Activated gamma-delta T cell treated with anti-CD3 and anti-CD28 coated beads, Interleukin-2, amount 50 U/mL, for 16 hours (primary cell): ENCODE measurements at places on chromosomes 16 and 17.

DNA sequence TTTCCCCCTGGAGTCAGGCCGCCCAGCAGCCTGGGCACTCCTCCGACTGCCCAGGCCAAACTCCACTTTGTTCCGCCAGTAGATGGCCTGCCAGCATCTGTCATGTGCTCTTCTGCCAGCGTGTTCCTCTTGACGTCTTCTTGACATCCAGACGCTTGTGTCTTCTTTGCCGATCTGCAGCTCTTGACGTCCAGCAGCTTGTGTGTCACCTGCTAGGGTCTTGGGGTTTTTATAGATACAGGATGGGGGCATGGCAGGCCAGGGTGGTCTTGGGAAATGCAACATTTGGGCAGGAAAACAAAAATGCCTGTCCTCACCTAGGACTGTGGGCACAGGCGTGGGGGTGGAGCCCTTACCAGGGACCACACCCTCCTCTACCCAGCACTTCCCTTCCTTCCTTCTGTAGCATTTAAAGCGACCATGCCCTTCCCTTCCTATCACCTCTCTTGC, 88.7 kb downstream of the BMERB1 start:
- no peak for DNase-seq

GRCh38 chr17:2946144-2946543, 117.3 kb downstream of the OR1D5 start:
- DNase-seq = no peak

DNA sequence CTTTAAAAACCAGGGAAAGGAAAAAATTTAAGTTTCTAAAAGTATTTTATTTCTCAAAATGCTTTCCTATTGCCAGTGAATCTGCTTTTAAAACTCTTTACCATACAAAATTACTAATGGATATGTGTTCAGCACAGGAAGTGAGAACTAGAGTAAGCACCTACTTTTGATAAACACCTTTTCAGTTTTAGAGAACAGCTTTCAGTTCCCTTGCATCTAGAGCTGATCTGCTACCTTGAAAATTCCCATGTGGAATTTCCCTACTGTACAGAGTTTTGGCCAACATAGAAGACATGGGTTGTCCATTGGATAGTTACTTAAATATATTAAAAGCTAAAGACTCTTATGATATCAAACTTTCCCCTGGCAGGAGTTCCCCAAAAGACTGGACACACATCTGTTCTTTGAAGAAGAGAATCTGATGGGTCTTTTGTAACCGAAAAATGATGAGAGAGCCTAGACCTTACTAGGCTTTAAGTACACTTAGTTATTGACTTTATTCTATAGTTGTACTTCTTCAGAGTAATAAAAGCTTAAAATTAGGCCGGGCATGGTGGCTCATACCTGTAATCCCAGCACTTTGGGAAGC, 112.1 kb upstream of the CNTNAP4 start:
- DNase-seq = no peak

DNA sequence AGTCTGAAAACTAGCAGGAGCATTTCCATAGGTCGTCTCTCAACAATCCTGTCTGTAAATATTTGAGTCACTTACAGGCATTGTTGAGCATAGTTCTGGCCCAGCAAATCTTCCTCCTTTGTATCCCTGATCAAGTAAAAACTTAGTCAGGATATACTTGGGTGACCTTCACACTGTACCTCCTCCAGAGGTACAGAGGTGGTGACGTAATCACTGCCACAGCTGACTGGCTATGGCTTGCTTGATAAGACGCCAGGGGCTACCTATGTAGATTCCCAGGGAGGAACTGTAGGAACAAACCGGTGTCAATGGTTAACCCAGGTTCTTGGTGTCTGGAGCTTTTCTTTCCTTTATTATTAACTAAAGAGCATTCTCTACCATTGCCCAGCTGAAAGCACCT, at the start of gene KCNJ16:
TSS of gene KCNJ16 (plus strand) at position 270 of the 400 bp plus-strand sequence. CDS start 56,863 bp downstream, outside the sequence.
- no peak for DNase-seq

GRCh38 chr17:77535435-77535834, 394.7 kb downstream of the SEC14L1 start:
- no peak for DNase-seq

DNA sequence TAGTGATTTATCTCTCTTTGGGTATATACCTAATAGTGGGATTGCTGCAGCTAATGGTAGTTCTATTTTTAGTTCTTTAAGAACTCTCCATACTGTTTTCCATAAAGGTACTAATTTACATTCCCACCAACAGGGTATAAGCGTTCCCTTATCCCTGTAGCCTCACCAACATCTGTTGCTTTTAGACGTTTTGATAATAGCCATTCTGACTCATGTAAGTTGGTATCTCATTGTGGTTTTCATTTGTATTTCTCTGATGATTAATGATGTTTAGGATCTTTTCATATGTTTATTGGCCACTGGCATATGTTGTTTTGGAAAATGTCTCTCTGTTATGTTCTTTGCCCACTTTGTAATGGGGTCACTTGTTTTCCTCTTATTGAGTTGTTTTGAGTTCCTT, 88.5 kb upstream of the ZNF267 start:
- no peak for DNase-seq

DNA sequence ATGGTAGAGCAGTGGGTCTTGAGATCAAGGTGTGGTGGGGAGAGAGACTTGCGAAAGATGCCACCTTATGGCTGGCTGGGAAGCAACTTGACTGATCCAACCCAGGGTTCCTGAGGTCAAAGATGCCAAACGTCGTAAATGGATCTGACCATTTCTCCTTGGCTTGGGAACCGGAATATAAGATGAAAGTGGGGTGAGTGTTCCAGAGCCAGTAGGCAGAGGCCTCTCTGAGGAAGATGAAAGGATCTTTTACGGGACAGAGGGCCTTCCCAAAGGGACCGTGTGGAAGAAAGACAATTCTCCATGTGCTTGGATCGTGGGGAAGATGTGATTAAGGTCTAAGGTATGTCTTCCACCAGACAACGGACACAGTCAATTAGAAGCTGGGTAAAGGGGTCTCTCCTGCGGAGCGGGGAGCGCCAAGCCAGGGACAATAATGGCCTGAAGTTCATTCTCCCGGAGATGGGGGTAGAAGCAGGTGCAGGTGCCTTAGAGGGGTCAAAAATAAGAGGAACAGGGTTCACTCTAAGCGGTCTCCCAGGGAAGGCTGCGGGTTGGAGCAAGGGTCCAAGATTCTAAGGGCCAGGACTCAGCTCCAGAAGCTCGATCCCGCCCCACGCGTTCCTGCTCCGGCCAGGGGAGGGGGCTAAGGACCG, 800 bp downstream of the FXR2 start:
- no peak for DNase-seq

DNA sequence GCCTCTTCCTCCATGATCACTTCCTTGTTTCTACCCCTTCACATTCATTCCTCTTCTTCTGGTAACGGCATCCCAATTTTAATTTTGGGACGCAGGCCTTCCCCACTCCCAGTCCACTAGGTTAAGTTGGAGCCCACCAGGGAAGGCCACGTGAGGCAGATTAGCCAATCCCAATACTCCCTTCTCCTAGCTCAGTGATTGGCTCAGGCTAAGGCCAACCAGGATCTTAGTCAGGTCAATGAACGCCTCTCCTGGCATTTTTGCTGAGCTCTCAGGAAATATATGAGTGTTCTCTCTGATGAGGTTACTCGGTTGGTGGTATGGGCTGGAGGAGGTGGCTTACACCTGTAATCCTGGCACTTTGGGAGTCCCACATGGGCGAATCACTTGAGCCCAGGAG, 15.4 kb downstream of the SEZ6L2 start:
- DNase-seq = no peak

DNA sequence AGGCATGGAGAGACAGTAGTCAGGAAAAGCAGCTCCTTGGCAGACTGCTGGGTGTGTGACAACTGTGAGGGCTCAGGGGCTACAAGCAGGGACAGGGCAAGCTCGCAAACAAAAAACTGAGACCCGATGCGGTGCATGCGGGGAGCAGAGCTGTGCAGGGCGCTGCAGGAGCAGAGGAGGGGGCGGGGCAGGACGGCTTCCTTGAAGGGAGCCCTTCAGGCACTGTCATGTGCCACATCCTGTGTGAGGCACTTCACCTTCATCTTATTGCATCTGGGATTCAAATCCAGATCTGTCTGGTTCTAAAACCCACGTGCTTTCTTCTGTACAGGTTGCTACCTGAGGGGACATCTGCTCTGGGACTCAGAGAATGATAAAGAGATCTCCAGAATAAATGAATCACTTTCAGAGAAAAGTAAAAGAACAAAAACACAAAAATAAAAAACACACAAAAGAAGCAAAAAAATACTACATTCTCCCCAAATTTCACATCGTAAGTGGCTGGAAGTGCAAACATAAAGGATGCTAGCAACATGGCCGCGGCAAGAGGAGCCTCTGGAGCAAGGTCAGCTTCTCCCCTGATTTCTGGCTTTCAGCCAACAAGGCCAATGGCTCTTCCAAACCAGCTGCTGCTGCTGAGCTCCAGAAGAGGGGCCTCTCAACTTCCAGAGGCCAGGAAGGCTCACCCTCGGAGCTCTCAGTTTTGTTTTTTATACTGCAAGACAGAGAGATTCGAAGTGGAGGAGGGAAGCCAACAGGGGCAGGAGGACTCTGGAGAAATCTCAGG, 14.2 kb downstream of the LYRM9 start:
- DNase-seq = no peak

- no peak for DNase-seq
These were observed 268.2 kb downstream of the STX8 start for GRCh38 chr17:9307313-9307998.

- DNase-seq = no peak
These were observed 1.4 kb upstream of the SLFN11 start for GRCh38 chr17:35374766-35375344.

DNA sequence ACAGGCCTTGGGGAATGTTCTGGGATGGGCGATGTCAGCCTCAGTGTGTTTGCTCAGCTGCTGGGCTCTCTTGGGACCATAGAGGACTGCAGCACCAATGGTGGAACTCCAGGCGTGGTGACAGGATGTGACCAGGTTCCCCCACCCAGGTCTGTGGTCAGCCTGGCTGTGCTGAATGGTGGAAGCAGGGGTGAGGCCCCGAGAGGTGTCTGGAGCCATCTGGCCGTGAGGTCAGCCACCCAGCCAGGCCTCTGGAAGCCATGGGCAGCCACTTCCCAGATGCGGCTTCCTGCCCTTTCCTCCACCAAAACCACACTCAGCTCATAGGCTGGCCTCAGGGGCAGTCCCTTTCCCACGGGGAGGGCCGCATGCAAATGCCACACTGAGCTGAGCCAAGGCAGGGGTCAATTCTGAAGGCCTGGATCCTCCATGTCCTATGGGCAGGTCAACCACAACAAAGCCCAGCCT, 7.8 kb upstream of the MAPK7 start:
- no peak for DNase-seq

- DNase-seq = no peak
These were observed 52.3 kb downstream of the AMFR start for GRCh38 chr16:56373003-56373402.

GRCh38 chr16:78352184-78352583, 252.7 kb downstream of the WWOX start:
- DNase-seq = no peak

- DNase-seq = no peak
These were observed 14.2 kb downstream of the B4GALNT2 start for GRCh38 chr17:49146620-49147306.

DNA sequence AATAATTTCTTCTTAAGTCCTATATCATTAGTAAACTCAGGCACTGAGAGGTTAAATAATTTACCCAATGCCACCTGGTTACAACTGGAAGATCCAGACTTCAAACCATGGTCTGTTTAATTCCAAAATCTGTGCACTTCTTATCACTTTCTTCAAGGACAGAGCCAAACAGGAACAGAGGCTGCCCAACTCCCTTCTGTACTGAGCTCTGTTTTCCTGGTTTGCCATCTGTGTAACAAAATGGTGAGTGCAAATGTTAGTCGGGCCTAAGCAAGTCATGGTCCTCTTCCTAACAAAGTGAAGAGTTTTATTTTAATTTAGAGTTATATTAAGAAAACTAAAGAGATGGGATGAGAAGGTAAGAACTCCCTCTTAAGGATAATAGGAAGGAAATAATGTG, 80.6 kb upstream of the CCL2 start:
- DNase-seq = no peak

DNA sequence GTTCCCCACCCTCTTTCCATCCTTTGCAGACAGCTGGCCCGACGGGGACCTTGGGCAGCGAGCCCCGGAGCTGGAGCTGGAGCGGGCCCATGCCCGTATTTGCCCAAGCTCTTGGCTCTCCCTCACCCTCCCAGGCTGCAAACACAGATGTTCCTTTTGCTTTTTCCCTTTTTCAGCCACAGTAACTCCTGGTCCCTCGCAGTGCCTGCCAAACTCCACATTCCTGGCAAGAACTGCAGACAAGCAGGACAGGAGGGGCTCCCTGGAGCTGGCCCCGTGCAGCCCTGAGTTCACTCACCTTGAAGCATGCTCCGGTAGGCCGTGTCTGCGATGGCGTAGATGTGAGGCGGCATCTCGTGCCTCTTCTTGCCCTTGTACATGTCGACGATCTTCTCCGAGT, 33.9 kb downstream of the MYH11 start:
- DNase-seq = no peak
